GM13976 (cell line): ENCODE measurements at places on chromosomes 12 and 14.

DNA sequence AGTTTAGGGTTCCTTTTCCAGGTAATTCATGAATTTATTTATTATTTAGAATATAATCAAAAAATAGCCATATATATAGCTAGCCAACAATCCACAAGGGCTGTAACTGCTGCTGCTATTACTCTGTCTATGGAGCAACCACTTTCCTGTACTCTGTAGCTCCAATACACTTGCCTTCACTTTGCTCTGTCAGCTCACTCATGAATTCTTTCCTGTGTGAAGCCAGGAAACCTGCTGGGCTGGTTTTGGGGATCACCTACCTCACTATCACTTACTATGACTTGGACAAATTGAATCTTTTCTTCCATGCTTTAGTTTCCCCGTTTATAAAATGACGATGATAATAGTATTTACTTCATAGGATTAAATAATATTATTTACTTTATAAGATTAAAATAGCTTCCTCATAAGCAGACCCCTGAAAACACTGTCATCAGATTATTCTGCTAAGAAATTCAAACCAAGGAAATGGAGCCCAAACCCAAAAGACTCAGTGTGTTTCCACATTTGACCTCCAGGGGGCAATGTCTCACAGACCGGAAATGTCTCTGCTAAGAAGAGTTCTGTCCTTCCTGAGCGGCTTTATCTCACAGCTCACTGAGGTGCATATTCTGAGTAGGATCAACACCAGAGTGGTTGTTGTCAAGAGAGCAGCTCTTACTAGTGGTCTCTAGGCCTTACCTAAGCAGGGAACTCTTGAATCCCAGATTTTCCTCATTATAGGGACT lies 457.1 kb downstream of the DAD1 start:
- no peak for DNase-seq

DNA sequence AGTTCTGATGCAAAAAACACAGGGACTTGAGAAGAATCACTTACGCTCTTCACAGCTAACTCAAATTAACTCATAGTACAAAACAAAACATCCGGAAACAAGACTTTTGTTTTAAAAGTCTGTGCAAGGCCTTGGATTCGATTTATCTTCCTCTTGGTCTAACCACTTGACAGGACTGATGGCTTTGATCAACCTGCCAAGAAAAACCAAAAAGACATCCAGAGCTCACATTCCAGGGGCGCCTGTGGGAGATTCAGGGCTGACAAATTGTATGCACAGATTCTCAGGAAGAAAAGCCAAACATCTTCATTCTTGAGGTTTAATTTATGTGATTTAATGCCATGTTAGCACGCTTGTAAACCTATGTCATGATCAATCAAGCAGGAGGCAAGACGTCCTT lies 129.1 kb upstream of the TMCC3 start:
- no peak for DNase-seq

- no peak for DNase-seq
Observed at GRCh38 chr12:27524839-27525753, 1.1 kb downstream of the PPFIBP1 start.

- DNase-seq = no peak
Observed at GRCh38 chr14:29829851-29830250, 97.8 kb downstream of the PRKD1 start.

DNA sequence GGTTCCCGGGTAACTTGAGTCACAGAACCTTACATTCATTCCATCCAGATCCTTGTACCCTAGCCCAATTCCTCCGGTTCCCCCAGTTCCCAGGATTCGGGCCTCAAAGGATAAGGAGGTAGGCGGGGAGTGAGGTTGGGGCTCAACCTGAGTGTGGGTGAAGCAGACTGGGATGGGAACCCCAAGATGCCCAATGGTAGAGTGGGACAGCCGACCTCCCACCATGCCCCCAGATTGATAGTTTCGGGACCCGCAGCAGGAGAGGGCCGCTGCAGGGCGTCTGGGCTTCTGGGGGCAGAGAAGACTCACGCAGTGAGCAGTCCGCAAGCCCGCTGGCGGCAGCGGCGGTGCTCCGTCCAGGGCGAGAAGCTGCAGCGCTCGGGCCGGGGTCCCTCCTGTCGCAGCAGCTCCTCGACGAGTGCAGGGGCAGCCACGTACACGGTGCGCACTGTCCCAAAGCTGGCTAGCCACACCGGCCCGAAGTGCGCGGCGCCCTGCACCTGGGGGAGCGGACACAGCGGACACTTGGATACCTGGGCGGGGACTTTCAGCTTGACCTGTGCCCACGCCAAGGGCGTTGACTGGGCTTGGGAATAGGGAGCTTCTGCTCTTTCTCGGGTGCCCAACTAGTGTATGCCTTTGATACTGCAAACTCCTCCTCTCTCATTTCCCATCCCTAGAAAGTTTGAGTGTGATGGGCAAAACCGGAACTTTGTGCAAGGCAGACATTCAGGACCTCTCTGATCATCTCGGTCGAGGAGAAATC lies 997 bp downstream of the CYP27B1 start:
- no peak for DNase-seq

DNA sequence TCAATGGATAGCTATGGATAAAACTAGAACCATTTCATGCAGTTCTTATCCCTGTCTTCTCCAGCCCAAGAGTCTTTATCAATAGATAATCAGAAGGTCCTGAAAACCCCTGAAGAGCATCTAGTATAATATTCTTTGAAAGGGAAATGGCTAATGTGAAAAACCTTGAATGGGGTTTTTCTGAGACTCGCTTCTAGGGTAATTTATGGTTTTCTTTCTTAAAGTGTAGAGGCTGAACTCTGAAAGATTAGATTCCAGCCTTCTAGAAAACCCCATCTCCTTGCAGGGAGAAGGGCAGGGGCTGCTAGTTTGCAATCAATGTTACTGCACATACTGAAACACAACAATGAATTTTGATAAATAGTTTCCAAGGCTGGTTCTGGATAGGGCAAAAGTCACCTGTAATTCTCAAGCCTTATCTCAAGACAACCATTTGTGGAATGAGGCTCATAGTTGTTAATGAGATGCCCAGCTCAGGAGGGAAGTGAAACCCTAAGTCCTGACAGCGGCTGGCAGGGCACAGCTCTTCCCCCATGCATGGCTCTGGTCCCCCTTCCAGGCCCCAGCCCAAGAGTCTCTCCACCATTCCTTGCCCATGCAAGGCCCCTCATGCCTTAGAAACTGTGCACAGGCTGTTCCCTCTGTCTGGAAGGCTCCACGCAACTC lies 33.7 kb upstream of the PYGL start:
- DNase-seq = no peak

- DNase-seq = no peak
Observed at GRCh38 chr14:105701456-105702274, 175.3 kb downstream of the TMEM121 start.
